T47D (cell line): ENCODE measurements at places on chromosomes 12 and 14.
A peak's percentile ranks its signal among the peaks of the same experiment; 100 is the strongest.

DNA sequence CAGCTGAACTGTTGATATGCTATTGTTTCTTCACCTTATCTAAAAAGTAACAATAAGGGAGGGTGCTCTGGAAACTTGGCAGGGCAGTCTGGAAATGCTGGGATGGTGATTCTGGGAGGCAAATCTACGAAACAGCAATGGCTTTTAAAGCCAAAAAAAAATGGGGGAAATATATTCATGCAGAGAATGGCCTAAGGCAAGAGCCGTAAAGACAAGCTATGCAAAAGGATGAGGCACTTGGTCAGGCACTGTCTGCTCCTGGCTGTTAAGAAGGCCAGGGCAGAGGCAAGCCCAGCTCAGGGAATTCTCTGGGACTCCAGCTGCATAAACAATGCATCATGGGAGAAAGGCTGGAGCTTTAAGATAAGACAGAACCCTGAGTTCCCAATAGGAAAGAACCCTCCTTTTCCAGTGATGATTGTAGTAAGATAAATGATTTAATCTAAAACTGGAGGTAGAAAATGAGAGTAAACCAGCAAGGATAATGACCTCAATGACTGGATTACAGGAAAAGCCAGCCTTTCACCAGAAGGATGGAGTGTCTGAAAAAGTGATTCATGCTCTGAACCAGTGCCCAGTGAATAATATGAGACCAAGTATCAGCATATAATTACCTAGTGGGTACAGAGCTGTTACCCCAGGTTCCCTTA is 46.0 kb downstream of the ITPR2 start:
- DNase-seq: no peak

- no peak for DNase-seq
Measured at GRCh38 chr12:123071857-123072256, 79.0 kb downstream of the PITPNM2 start.

DNA sequence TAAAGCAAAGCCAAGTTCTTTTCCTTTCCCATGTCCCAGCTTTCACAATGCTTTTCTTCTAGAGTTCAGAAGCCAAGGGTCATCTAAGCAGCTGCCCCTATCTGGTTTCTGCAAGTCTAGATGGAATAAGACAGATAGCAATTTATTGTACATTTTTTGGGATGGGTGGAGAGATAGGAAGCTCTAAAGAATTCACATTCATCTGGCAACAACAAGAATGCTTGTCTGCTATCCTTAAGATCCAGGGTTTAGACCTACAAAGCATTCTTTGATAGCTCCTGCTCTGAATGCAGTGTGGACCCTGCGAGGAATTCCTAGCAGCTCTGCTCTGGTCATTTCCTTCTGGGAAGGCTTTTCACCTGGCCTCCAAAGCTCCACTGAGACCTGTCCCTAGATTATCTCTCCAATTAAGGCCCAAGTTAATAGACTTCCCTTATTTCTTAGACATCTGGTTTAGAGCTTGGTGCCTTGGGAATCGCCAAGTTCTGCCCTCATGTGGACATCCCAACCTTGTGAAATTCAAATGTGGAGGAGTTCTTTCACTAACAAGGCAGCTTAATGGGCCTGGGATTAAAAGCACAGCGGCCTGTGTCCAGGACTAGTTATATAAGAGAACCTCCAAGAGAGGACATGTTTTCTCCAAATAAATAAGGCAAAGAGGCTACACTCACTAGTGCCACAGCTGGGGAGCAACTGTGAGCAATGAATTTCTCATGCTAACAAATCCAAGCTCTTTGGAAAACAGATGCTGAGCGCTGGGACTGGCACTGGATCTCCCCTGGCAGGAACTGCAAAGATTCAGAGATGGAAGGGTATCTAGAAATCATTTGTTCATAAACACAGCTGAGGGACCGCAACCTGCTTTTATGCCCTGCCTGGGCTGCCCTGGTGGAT is 384.5 kb upstream of the DDHD1 start:
- peak; percentile 41 for DNase-seq

DNA sequence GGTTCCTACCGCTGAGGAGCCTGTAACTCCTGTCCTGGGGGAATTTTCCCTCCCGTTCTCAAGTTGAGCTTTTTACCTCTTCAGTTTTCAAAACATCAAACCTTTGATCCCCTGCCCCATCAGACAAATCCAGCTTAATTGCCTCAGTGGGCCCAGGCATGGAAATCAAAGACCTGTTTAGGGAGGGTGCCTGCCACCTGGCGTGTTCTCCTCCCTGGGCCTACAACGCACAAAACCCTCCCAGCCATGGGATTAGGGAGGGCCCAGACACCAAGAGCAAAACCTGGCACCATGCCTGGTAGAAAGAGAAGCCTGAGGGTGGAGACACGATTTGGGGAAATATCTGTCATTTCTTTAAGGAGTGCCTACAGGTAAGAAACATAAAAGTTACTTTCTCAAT is 672.9 kb downstream of the BCL11B start:
- DNase-seq: no peak

GRCh38 chr12:108630481-108631207 is 3.0 kb downstream of the SELPLG start:
- no peak for DNase-seq

- no peak for DNase-seq
Measured at GRCh38 chr14:95424529-95424928, 91.9 kb downstream of the SYNE3 start.

DNA sequence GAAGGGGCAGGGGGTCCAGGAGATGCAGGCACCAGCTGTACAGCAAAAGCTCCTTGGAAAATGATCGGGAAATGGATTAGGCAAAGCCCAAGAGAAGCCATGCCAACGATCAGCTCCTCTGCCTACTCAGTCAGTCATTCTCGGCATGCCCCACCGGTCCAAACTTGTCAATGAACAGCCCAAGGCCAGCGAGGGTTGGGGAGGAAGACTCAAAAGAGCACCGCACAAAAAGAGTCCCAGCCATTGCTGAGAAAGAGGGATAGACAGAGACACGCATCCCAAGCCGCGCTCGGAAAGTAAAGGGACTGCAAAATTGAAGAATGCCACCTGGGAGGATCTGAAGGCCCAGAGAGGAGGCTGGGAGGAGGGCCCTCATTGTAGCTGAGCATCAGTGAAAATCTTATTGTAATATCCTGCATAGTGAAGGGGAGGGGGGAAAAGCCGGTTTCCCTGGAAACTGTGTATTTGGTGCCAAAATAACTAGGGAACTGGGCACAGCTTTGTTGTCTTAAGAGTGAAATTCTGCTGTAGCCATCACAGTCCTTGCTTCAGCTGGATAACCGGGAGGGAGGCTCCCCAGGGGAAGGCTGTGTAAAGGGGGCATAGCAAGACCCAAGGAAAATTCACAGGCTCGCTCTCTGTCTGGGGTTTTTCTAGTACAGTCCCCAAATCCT is 4.7 kb downstream of the KDM2B start:
- no peak for DNase-seq

DNA sequence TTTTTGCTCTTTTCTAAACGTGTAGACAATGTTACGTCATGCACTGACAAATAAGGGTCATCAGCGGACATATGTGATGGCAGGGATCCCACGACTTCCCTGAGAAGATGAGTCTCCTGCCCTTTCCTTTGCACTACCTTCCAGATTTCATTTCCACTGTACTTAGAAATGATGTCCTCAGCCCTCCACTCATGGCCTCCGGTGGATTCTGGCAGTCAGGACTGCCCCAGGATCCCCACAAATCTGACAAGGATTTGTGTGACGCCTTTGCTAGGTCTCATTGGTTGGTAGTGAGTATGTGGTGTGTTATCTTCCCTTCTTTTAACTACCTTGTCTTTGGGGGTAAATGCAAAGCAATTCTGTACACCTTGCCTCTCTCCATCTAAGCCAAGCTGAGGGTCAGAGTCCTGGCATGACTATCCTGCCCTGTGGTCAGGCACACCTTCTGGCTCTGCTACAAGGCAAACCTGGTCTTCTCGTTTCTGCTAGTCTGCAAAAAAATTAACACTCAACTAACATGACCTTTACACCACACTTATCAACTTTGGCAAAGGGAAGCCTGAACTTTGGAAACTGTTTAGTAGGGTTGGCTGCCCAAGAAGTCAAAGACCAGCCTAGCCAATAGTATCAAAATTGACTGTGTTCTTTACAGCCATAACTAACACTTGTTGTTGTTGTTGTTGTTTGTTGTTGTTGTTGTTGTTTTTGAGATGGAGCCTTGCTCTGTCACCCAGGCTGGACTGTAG is 17.3 kb upstream of the DHRS4 start:
- DNase-seq: no peak

- peak; percentile 37 for DNase-seq
Measured at GRCh38 chr12:89566615-89567014, 40.8 kb upstream of the POC1B start.

DNA sequence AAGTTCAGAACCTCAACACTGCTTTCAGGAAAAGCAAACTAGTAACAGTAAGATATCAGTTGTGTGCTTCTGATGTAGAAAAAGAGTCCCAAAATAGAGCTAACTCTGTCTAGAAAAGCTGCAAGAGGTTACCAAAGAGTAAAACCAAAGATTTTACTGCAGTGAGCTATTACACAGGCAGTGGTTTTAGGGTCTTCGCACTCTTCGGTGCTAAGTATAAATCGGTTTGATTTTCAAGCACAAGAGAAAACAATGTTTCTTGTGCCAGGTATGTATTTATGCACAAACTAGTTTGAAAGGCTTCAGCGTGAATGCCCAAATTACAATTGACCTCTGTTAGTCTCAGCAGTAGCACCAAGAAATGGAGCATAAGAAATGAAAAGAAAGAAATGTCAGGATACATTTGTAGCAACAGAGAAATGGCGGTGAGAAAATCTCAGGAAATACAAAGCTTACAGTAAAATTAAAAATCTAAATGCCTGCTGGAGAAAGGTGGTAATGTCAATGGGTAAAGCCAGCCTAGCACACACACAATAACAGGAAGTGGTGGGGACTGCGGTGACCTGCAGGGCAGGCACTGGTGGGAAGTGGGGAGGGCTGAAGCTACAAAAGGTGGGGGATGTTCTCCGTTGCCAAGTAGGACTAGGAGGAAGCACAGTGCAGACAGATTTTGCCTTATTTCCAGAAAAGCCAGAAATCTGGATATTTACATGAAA is 18.0 kb upstream of the DYRK2 start:
- DNase-seq: no peak

DNA sequence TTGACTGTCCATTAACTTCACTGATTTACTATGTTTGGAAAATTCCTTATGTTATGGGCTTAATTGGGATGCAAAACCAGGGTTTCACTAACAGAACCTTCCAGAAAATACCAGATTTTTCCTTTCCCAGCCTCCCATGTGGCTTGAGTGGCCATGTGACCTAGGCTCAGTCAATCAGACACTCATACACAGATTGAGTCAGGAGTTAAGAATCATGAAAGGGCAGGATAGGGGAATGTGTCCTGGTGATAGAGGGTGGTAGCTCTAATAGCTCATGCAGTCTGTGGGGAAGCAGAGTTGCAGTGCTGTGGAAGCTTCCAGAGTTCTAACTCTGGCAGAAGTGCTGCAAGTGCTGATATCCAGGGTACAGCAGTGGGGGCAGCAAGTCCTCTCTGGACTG is 134.1 kb upstream of the IFNG-AS1 start:
- DNase-seq: no peak

- no peak for DNase-seq
Measured at GRCh38 chr14:105073720-105074600, 8.7 kb upstream of the GPR132 start.

DNA sequence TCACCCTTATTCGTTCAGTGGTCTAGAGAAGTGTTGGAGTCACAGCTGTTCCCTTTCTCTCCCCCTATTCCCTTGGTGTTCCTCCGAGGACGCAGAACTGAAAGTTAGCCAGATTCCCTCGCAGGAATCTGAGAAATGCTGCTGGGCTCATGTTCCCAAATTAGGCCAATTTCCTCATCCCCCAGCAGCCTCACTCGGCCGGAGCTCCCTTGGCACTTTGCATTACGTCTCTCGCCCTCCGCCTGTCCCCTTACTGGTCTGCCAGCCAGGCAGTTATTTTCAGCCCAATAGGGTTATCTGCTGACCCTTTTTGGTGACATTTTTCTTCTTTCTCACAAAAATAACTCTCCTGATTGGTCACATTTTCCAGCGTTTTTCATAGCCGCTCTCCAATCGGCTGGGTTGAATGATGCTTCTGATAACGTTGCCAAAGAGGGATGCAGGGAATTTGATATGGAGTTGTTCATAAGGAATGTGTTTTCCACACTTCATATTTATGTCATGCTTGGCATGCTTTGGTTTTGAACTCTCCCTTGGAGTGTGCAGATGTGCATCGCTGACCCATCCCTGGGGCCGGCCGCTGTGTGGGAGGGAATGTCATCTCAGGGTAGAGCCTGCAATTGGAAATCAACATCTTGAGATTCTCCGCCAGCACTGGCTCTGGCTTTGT is 9.9 kb downstream of the IFT43 start:
- no peak for DNase-seq

DNA sequence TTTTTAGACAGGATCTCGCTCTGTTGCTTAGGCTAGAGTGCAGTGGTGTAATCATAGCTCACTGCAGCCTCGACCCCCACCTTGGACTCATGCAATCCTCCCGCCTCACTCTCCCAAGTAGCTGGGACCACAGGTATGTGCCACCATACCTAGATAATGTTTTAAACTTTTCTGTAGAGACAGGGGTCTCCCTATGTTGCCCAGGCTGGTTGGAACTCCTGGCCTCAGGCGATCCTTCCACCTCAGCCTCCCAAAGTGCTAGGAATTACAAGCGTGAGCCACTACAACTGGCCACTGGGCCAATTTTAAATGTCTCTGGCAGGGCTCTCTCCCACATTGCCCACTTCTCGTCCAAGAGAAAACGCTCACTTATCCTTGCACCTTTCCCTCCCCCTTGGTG is 66.5 kb upstream of the DACT1 start:
- DNase-seq: no peak

- no peak for DNase-seq
Measured at GRCh38 chr12:111451232-111451631, 45.5 kb downstream of the SH2B3 start.

DNA sequence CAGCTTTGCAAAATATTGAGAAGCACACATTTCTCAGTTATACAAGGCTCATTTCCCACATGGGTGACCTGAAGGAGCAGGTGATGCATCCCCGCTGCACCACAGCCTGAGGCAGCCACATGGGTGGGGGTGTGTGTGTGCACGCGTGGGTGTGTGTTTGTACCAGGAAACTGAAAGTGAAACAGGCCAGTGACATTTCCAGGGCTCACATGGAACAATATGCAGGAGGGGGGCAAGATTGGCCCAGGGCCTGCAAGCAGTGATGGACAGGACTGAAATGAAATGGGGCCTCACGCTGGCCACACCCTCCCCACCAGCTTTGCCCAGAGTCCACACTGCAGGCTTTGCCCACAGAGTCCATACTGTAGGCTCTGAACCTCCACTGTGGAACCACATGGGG is 154.2 kb upstream of the PARP11 start:
- DNase-seq: no peak

GRCh38 chr14:80845856-80846255 is 95.7 kb downstream of the CEP128 start:
- DNase-seq: no peak

- DNase-seq: no peak
Measured at GRCh38 chr14:70707138-70708038, 65.7 kb downstream of the TTC9 start.
